Hepatocyte (in vitro differentiated cells): ENCODE measurements at places on chromosomes 11 and 22.

DNA sequence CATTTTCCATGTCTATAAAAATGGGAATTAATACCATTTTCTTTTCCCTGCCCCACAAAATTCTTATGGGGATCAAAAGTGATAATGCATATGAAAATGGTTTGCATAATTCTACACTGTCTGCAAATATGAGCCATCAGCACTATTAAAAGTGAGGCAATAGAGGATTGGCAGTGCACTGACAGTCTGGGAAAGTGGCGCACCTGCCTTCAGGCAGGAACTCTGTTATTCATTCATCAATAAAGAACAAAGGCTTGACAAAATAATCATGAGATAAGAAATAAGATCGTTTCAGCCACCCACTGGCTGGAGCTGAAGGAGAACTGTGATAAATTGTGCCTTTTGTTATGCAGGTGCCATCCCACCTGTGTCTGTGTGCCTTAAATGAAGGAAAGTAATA, 49.5 kb downstream of the ARFGAP2 start:
- DNase-seq: no peak

DNA sequence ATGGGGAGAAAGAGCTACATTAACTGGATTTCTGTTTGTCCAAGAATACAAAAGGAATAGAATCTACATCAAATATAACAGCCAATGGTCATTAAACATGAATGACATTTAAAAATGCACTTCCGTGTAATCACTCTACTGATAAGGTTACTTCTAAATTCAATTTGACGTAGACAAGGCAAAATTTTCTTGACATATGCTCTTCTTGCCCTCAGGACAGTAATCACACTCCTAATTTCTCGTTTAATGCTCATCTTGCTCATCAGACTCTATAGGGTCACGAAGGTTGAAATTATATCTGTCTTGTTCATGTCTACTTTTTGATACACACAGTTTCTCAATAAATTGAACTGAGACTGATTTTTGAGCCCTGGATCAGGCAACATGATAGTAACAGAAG, 58.4 kb downstream of the NARS2 start:
- DNase-seq: no peak

DNA sequence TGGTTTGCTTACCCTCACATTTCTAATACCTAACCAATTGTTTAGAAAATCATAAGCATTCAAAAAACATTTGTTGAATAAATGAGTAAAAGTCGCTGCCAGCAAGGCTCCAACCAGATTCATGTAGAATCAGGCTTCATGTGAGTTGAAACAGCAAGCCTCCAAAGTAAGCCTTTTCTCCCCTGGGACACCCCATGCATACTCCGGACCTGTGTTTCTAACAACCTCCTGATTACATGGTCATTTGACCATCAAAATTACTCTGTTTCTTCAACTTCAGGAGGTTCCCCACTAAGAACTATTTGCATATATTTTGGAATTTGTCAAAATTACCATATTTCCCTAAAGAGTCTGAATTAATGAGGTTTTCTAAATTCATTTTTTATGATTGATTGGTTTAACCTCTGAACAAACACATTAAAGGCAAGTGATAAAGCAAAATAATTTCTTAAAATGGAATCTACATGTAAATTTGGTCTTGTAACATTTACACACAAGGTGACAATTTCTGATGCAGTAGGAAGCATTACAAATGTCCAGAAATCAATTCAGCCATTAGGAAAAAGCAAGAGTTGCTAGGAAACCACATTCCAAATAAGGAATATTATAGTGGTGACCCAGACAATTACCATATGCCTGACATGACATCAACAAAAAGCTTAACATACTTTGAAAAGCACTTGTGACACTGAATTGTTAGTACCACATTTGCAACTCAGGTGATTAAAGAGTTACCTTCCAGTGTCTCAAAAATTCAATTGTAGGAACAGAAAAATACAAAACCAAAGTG, 252.6 kb downstream of the GUCY1A2 start:
- no peak for DNase-seq

DNA sequence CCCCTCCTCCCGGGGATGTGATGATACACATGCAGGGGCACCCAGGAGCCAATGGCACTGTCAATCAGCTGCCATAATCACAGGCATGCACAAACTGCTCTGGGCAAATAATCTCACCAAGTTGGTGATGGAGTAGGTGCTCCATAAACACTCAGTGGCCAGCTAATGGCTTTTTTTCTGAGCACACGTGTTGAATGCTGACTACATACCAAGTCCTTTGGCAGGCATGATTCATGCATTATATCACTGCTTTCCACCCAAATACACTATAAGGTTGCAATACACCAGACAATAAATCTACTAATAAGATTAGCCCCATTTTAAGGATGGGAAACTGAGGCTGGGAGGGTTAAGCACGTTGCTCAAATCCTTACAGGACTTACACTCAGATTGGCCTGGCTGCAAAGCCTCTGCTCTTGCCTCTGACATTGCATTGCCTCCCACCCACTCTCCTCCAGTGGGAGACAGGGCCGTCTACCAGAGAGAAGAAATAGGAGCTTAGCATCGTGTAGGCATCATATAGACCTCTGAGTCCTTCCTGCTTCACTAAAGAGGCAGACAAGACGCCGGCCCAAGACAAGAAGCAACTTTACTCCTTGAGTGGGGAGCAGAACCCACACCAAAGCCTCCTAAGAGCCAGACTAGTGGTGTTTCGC, 32.7 kb upstream of the ACCSL start:
- DNase-seq: no peak

DNA sequence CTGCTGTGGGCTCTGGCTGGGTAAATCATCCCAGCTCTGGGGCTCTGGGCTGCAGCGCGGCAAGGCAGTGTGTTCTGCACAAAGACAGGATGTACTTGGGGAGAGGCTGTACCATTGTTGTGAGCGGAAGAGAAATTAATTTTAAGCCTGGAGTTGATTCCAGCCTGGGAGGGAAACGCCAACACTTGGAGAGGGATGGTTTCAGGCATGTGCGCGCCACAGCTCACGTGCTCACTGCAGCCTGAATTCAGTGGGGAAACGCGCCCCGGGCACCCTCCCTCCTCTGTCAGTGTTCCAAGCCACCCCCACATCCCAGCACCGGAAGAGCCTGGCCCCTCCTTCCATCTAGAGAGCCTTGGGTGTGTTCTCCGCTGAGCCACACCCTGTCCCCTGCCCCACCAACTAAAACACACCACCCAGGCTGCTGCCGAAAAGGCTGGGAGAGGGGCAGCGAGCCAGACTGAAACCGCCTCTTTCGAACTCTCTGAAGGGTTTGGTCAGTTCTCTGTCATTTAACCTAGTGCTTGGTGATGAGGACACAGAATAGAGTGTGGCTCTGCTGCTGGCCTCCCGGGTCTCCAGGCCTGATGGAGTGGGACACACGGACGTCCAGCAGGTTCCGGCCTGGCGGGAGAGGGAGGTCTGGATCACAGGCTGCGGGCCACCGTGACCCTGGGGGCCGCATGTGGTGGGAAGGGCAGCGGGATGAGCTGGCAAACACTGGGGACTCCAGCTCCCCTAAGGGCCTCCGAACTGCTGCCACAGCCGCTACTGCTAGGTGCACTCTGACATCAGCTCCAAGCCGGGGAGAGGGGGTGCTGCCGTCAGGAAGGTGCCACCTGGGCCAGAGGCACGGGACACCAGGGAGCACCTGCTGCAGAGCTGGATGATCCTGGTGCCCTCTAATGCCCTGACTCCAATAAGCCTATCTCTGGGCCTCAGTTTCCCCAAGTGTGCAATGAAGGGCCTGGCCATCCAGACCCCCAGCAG, 230.8 kb downstream of the CTTN start:
- DNase-seq: peak; percentile 34

DNA sequence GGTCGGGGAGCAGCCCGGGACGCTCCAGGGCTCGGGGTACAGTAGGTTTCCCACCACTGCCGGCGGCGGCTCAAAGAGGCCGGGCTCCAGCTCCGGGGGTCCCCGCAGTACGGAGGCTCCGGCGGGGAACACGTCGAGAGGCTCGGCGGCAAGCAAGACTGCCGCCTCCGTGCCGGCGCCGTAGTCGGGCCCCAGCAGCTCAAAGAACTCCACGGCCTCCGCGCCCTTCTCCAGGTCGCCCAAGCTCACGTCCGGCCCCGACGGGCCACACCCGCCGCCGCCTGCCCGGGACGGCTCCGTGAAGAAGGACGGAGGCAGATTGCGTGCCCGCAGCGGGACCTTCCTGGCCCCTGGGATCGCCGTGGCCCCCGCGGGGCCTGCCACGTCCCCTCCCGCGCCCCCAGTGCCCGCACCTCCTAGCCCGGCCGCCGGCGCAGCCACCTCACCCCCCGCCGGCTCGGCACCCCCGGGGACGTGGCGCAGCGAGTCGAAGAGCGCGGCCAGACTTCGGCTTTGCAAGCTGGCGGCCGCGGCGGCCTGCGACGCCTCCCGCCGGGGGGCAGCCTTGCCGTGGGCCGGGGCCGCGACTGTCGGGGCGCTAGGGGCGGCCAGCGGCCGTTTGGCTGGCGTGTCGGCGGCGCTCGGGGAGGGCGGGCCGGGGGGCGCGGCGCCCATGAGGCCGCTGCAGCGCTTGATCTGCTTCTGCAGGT, 775 bp downstream of the FAM181B start:
- peak; percentile 51 for DNase-seq

GRCh38 chr11:68992743-68993255, 12.0 kb upstream of the MRGPRD start:
- DNase-seq: no peak

DNA sequence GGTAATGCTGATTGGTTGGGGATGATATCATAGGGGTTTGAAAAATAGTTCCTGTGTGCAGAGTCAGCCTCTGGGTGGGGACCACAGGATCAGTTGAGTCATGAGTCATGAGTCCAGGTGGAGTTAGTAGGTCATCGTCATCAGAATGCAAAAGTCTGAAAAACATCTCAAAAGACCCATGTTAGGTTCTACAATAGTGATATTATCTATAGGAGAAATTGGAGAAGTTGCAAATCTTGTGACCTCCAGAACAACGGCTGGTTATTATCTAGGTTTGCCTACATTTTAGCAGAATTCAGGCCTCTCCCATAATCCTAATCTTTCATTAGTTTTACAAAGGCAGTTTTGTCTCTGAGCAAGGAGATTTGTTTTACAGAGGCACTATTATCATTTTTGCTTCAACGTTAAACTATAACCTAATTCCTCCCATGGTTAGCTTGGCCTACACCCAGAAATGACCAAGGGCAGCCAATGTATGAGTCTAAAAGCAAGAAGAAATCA, 38.9 kb downstream of the MS4A2 start:
- DNase-seq: no peak

DNA sequence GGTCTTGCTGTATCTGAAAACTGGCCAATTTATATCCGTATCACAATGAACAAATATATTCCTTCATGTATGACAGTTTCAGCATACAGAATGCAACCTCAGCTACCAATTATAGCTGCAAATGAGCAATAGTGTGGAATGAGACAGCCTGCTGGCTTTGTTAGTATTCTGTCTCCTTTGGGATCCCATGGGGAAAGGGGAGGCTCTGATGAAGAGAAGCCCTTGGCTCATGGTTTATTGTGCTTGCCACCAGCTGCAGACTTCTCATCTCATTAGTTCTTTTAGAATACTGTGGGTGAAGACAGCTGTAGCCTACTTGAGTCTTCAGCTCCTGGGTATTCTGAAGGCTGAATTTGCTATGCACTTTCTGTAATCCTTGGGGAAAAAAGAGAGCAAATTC, 42.4 kb downstream of the PITPNB start:
- DNase-seq: no peak

- no peak for DNase-seq
Observed at GRCh38 chr11:43381802-43382201, 23.1 kb downstream of the TTC17 start.

DNA sequence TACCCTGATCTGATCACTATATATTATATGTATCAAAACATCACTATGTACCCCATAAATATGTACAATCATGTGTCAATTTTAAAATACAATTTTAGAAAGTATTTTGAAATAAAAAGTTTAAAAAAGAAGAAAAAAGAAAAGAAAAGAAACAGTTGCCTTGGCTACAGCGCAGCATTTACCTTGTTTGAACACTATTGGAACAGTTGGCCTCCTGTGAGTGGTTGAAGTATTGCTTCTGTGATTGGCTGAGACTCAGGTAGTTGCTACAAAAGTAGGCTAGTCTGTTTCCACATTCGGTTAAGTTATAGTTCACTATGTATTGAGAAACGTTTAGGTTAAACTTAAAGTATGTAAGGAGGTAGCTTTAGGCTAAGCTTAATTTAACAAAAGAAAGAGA, 7.9 kb upstream of the DTX4 start:
- DNase-seq: no peak

- DNase-seq: no peak
Observed at GRCh38 chr22:19884161-19884953, 29.7 kb upstream of the GNB1L start.

- DNase-seq: peak; percentile 62
Observed at GRCh38 chr11:110000031-110000502, 93.1 kb upstream of the ZC3H12C start.

- no peak for DNase-seq
Observed at GRCh38 chr22:29427176-29427760, 11.1 kb upstream of the RFPL1 start.

GRCh38 chr11:3138178-3139085, 26.7 kb downstream of the OSBPL5 start:
- DNase-seq: no peak

GRCh38 chr11:27705873-27706820, 5.9 kb upstream of the BDNF start:
- DNase-seq: no peak

DNA sequence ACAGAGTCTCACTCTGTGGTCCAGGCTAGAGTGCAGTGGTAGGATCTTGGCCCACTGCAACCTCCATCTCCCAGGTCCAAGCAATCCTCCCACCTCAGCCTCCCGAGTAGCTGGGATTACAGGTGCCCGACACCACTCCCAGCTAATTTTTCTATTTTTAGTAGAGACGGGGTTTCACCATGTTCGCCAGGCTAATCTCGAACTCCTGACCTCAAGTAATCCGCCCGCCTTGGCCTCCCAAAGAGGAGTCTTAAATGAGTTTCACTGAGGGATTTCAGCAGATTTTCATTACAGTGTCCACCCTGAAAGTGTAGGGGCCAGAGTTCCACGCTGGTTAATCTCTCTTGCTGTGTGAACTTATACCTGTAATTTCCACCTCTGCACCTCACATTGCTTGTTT, 412 bp upstream of the RPS3 start:
- no peak for DNase-seq

- DNase-seq: no peak
Observed at GRCh38 chr11:65932558-65932919, 12.7 kb upstream of the TSGA10IP start.

GRCh38 chr11:61587951-61588727, 7.3 kb upstream of the SYT7 start:
- peak; percentile 75 for DNase-seq

DNA sequence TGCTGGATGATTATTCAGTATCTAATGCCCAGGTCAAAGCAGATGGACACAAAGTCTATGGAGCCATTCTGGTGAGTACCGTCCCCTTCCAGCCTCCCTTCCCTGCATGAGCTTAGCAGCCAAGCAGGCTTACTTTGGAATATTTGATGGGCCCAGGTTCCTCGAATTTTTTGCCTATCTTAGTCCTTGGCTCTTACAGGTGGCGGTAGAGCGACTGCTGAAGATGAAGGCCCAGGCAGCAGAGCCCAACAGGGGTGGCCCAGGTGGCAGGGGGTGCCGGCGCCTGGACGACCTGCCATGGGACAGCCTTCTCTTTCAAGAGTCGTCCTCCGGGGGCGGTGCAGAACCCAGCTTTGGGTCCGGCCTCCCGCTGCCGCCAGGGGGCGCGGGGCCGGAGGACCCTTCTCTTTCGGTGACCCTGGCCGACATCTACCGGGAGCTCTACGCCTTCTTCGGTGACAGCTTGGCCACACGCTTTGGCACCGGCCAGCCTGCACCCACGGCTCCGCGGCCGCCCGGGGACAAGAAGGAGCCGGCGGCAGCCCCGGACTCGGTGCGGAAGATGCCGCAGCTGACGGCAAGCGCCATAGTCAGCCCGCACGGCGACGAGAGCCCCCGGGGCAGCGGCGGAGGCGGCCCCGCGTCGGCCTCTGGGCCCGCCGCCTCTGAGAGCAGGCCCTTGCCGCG, 741 bp upstream of the TMEM179B start:
- peak; percentile 94 for DNase-seq
